Activated CD4-positive, alpha-beta memory T cell treated with anti-CD3 and anti-CD28 coated beads for 36 hours (primary cell): ENCODE measurements at places on chromosomes 7 and 10. TPM values are rescaled to one million over a fixed set of nuclear protein-coding genes. Genes with fewer than 3 reads are reported as not detected.
A peak's percentile ranks its signal among the peaks of the same experiment; 100 is the strongest.

- no peak overlapping the region for H3K4me3 ChIP-seq
- no peaks in the 10 kb centered on the region for H3K27me3 ChIP-seq
- H3K27ac ChIP-seq = no peak overlapping the region
These were observed 12.6 kb upstream of the GDF10 start for GRCh38 chr10:47287365-47287802.

DNA sequence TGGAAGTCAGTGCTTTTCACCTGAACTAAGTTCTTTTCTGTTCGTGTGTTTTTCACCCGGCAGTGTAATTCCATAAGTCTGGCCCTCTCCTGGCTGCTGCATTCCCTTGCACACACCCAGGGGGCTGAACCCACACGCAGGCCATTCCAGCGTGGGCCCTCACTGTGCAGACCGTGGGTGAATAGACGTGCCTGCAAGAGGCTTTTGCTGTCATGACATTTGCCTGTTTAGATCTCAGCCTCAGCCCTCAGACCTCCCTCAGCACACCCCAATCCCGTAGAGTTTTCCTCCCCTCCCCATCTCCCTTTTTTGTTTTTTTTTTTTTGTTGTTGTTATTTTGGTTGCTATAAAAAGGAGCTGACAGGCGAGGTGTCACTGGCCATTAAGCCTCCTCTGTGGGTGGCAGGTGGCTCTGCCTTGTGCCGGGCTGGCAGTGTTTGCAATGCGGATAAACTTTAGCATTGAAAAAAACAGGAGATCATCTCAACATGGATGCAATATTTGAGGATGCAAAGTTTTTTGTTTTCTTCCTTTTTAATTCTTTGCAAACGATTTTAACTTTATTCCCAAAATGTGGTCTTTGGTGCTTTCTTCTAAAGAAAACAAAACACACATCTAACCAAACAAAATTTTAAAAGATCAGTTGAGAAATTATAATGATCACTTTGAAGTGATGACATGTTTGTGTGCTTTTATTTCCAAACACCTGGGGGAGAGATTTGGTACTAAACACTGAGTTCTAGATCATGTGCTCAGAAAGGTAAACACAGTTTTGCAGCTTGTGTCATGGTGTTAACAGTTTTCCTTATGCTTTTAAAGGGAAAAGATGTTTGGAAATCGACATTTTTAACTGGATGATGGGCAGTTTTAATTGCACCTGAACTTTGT lies 58.8 kb downstream of the WDR37 start:
- H3K27ac ChIP-seq = no peak overlapping the region
- no peak for DNase-seq
- peaks cover 71% of the 10 kb centered on the region for H3K36me3 ChIP-seq
- no peak overlapping the region for H3K4me3 ChIP-seq

DNA sequence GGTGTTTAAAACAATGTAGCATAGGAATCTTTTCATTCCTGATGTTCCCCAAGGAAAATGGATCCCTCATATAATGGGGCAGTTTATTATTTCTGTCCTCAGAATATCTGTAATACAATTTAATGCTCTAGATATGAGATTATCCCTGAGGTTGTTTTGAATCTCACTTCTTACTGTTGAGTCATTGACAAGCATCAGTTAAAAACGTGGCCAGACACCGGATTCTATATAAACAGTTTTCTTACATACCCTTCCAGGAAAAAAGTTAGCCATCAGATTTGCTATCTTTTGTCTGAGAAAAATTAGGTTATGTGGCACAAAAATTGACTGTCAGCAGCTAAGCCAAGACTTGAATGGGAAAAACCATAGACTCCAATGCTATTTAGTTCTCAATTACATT lies 539.8 kb upstream of the CELF2 start:
- no peak overlapping the region for H3K4me3 ChIP-seq
- no peaks in the 10 kb centered on the region for H3K36me3 ChIP-seq
- no peak for DNase-seq
- H3K27me3 ChIP-seq = peaks cover 13% of the 10 kb centered on the region
- no peak overlapping the region for H3K27ac ChIP-seq
- no peaks in the 10 kb centered on the region for H3K4me1 ChIP-seq

GRCh38 chr7:107224374-107225223 lies 55.8 kb downstream of the HBP1 start:
- H3K4me1 ChIP-seq = no peaks in the 10 kb centered on the region
- H3K27me3 ChIP-seq = no peaks in the 10 kb centered on the region

DNA sequence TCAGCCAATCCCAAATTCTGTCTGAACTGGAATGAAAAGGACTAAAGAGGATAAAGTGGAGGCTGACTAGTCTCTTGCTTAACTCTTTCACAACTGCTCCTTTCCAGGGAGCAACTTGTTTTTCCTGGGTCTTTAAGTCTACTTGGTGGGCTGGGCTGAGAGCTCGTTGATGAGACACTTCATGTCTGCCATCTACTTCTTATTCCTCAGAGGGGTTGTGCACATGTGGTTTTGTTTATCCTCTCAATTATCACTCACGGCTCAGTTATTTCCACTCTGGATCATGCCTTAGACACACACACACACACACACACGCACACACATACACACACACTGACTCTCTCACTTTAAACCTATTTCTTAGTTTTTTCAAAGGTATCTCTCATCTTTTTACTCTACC lies 298.6 kb upstream of the MTPN start:
- H3K27me3 ChIP-seq = no peaks in the 10 kb centered on the region
- H3K36me3 ChIP-seq = no peaks in the 10 kb centered on the region
- no peak overlapping the region for H3K27ac ChIP-seq
- DNase-seq = no peak
- H3K4me3 ChIP-seq = no peak overlapping the region

GRCh38 chr7:106060394-106060920 lies 51.7 kb downstream of the SYPL1 start:
- no peaks in the 10 kb centered on the region for H3K36me3 ChIP-seq
- H3K27me3 ChIP-seq = no peaks in the 10 kb centered on the region
- no peak overlapping the region for H3K4me3 ChIP-seq
- H3K27ac ChIP-seq = no peak overlapping the region
- H3K4me1 ChIP-seq = peaks cover 21% of the 10 kb centered on the region

GRCh38 chr10:59181668-59182067 lies 5.2 kb downstream of the PHYHIPL start:
- no peaks in the 10 kb centered on the region for H3K4me1 ChIP-seq
- no peak for DNase-seq
- H3K36me3 ChIP-seq = peaks cover 2% of the 10 kb centered on the region
- no peak overlapping the region for H3K4me3 ChIP-seq
- H3K27ac ChIP-seq = no peak overlapping the region

NANOS1 gene
- total RNA-seq = 0.15 TPM

DNA sequence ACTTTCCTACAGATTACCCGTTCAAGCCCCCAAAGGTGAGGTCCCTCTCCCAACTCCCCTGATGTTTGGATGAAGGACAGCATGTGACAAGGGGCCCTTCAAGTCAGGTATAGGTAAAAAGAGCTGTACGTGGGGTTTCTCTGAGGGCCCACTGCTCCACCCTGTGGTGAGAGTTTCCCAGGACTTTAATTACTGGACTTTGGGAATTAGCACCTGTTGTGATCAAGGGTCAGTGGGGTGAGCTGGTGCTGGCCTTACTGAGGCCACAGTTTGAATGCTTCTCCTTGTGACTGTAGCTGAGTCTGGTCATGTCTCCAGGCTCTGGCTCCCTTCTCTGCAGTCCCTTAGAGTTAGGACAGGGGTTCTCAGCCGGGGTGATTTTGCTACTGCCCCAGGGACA lies 16.8 kb downstream of the UBE2D4 start:
- no peaks in the 10 kb centered on the region for H3K4me1 ChIP-seq
- no peak for DNase-seq
- no peaks in the 10 kb centered on the region for H3K27me3 ChIP-seq
- no peak overlapping the region for H3K4me3 ChIP-seq
- H3K27ac ChIP-seq = no peak overlapping the region

DNA sequence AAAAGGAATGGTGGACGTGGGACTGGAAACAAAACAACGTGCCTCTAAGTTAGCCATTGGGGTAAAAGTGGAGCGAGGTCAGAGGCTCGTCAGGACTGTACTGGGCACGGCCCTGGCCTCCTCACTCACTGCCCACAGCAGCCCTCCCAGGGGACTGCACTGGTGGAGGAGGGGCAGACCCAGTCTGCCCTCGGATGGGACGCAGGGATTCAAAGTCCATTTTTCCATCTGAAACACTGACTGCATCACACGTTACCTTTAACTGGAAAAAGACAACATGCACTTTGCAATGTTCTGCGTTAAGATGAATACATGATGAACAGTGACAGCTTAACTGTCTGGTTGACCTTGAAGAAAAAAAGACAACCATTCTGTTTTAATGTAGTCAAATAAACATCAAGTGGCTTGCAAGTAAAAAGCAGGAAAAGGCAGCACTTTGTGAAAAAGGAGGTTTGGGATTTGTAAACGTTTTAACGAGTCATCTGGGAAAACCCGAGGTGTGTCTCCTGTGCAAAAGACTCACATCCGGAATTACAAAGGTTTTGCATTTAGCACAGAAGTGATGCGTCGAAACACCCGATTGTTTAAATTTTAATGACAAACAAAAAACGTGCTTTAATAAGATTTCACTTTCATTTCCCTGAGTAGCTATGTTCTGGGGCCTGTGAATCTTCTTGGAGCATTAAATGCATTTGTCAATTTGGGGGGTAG lies 18.8 kb downstream of the KLF6 start:
- H3K4me1 ChIP-seq = peaks cover 77% of the 10 kb centered on the region
- peak overlapping the region; percentile 70 for H3K27ac ChIP-seq
- peak; percentile 9 for DNase-seq
- H3K36me3 ChIP-seq = no peaks in the 10 kb centered on the region

HYAL4 gene
- not detected for total RNA-seq

GRCh38 chr10:97327348-97328294 lies 6.9 kb downstream of the FRAT2 start:
- H3K4me1 ChIP-seq = peaks cover 40% of the 10 kb centered on the region
- no peak overlapping the region for H3K4me3 ChIP-seq
- peaks cover 2% of the 10 kb centered on the region for H3K36me3 ChIP-seq
- DNase-seq = no peak
- peak overlapping the region; percentile 76 for H3K27ac ChIP-seq

CYP26C1 gene
- not detected for total RNA-seq

DNA sequence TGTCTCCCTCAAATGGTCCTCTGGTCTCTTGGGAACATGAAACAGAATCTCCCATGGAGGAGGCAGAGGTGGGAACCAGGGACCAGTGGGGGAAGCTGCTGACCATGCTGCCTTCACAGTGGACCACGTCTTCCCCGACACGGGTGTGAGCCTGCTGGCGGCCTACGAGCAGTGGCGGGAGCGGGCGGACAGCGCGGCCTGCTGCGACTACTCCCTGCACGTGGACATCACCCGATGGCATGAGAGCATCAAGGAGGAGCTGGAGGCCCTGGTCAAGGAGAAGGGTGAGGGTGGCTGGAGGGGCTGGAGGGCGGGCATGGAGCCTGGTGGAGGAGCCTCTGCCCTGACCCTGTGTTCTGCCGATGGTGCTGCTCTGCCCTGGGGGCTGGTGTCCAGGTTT lies 8.0 kb downstream of the DPYSL4 start:
- H3K4me1 ChIP-seq = no peaks in the 10 kb centered on the region
- H3K27me3 ChIP-seq = no peaks in the 10 kb centered on the region
- no peak overlapping the region for H3K4me3 ChIP-seq
- H3K36me3 ChIP-seq = no peaks in the 10 kb centered on the region

PDGFA gene
- total RNA-seq = 6.9 TPM

DNA sequence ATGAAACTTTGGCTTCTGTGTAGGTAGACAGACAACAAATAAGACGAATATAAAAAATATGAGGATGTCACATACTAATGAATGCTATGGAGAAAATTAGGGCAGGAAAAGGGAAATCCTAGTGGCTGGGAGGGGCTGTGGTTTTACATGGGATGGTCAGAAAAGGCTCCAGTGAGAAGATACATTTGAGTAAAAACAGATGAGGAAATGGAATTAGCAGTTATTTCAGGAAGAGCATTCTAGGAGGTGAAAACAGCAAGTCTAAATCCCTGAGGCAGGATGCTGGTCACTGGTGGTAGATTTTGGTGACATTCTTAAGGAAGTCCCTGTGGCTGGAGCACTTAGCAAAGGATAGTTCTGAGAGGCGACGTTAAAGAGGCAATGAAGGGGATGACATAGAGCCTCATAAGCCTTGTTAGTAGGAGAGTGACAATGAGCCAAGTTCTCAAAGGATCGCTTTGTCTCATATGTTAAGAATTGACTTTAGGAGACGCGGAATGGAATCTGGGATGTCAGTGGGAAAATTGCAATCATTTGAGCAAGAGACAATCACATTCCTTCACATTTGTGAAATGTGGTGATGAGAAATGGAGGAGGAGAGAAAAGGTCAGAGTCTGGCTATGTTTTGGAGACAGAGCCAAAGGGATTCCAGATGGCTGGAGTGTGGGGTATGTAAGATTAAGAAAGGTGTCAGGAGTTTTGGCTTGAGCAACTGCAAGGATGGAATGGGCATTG lies 384.7 kb upstream of the FZD8 start:
- no peak overlapping the region for H3K4me3 ChIP-seq
- H3K36me3 ChIP-seq = no peaks in the 10 kb centered on the region
- H3K27me3 ChIP-seq = no peaks in the 10 kb centered on the region
- H3K4me1 ChIP-seq = no peaks in the 10 kb centered on the region
- no peak overlapping the region for H3K27ac ChIP-seq
- no peak for DNase-seq

DNA sequence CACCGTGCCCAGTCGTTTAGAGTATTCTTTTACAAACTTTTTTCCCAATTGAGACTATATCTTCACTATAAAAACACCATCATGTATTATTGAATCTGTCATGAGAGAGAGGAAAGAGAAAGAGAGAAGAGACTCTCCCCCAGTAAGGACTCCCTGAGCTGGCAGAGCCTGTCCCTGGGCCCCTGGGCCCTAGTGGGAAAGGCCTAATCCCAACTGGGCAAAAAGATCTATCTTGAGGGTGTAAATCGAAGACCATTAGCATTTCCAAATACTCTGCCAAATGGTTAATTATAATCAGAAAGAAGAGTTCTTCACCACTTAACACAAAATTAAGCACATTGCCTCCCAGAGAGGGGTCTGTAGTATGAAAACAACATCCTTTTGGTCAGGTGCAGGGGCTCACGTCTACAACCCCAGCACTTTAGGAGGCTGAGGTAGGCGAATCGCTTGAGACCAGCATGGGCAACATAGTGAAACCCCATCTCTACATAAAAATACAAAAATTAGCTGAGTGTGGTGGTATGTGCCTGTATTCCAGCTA lies 108.2 kb downstream of the SKIDA1 start:
- no peak for DNase-seq
- no peaks in the 10 kb centered on the region for H3K36me3 ChIP-seq
- peaks cover 2% of the 10 kb centered on the region for H3K27me3 ChIP-seq
- H3K27ac ChIP-seq = no peak overlapping the region

DNA sequence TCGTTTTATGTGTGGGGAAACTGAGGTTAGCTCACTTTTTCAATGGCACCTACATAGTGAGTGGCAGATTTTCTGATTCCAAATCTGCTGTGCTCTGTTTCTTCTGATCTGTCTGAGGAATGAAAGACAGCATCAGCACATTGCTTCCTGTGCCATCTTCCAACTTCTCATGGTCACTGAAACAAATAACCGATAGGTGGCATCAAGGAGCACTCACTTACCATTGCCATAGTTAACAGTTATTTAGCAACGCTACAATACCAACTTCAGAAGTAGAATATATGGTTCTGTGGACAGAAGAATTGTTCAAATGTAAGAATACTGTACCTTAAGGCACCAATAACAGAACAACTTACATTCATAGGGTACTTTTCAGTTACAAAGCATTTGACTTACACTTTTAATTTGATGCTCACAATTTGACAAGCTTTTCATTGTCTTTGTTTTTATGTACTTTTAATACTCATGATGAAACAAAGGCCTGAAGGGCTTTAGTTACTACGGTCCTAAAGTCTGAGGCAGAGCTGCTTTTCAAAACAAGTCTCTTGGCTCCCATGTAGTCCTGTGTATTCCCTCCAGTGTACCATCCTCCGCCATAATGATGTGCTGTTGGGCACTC lies 228.9 kb upstream of the TCF7L2 start:
- peaks cover 7% of the 10 kb centered on the region for H3K36me3 ChIP-seq
- H3K27me3 ChIP-seq = no peaks in the 10 kb centered on the region
- DNase-seq = no peak
- no peaks in the 10 kb centered on the region for H3K4me1 ChIP-seq

ASAH2 gene
- 3.3 TPM for total RNA-seq

ANKRD22 gene
- 0.12 TPM for total RNA-seq

HECW1 gene
- total RNA-seq = not detected
